ENCODE measurements at places on chromosomes 6 and 20.

DNA sequence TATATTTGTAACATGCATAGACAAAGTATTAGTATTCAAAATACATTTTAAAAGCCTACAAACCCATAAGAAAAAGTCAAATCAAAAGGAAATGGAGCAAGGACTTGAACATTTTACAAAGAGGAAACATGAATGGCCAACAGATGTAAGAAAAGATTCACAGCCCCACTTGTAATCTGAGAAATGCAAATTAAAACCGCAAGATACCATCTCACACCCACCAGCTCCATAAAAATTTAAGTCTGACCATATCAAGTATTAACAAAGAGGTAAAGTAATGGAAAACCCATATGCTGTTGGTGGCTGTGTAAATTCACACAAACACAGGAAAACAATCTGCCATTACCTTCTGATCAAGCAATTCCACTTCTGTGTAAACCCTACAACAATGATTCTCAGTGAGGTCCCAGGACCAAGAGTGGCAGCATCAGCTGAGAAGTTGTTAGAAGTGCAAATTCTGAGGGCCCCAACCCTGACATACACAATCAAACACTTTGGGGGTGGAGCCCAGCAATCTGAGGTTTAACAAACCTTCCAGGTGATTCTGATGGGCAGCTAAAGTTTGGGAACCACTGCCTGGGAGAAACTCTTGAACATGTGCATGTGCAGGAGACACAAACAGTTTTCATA lies 30.9 kb downstream of the BCL2L1 start:
- DNase-seq, result no peak

DNA sequence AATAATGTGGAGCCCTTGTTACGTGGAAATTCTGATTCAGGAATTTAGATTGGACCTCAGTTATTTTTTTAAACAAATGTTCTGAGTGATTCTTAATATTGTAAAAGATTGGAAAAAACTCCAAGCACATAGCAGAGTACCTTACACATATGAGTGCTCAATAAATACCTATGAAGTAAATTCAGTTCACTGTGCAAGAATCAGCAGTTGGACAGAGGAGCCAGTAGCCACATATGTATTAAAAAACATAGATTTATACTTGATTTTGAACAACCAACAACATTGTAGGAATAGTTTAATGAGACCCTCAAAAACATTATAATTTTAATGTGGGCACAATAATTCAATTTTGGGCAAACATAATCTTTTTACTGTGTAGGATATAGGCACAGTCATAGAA lies 109.3 kb upstream of the B3GAT2 start:
- DNase-seq, result no peak

GRCh38 chr6:69232911-69233448 lies 563.8 kb downstream of the LMBRD1 start:
- peak; percentile 74 for DNase-seq

GRCh38 chr6:152360034-152360433 lies 277.1 kb downstream of the SYNE1 start:
- no peak for DNase-seq

GRCh38 chr6:37648465-37649330 lies 49.0 kb downstream of the MDGA1 start:
- no peak for DNase-seq

DNA sequence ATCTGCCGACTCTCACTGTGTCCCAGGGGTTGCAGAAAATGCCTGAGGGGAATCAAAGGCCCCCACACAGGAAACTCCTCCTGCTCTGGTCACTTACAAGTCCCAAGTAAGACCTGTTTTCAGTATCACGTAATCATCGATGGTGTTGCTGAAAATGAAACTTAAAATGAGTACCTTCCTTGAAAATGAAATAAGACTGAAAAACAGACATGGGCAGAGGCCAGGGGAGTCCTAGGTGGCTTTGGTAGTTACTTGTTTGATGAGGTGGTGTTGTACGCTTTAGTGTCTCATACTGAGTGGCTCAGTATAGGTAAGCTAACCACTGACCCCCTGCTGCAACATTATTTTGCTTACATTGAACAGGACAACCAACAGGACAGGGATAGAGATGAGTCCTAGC lies 43.0 kb upstream of the SYNCRIP start:
- no peak for DNase-seq

- DNase-seq, result peak; percentile 26
These were observed 4.4 kb downstream of the PNRC1 start for GRCh38 chr6:89084954-89085353.

- no peak for DNase-seq
These were observed 307.2 kb downstream of the HIVEP2 start for GRCh38 chr6:142637624-142638351.

DNA sequence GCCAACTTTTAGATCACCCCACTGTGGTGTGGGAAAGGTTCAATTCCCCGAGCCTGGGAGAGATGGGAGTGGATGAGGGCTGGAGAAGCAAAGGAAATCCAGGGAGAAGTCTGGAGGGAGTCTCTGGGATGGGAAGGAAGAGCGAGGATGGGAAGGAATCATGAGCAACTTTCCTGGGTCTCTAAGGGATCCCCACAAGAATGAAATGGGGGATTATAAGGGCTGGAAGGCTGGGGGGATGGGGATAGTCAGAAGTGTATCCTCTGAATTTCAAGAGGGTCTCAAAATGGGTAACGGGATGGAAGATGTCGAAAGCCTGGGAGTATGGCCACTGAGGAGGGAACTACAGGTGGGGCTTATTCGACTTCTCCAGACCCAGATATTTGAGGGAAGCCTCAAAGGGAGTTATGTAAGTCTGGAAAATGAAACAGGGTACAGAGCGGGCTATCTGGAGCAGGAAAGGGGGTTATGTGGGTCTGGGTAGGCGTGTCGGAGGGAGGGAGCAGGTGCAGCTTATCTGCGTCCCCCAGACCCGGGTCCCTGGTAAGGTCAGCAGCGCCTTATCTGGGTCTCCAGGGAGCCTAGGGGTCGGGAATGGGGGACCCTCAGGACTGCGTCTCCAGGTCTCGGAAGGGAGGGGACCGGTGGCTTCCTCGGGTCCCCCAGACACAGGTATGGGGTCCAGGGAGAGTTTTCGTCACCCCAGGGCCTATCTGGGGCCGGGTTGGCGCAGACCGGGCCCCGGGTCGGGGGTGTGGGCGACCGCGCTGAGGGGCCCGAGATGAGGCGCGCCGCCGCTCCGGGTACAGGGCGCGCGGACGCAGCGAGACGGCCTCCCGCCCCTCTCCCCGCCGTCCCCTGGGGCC lies 550 bp downstream of the PLAGL2 start:
- no peak for DNase-seq

DNA sequence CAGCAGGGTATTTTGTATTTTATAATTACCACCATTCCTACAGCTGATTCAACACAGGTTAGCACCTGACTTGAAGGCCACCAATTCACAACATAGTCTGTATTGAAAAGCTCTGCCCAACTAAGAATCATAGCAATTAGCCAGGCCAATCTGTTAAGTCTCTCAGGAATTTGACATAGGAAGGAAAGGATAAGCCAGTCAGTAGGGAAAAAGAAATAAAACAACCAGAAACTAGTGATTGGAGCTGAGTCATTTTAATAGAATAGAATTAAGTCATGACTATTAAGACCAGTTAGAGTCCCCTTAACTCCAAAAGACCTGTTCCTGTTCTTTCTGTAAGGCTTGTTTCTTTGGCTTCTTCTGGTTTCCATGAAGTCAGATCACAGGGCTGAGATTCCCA lies 8.1 kb downstream of the RANBP9 start:
- no peak for DNase-seq

DNA sequence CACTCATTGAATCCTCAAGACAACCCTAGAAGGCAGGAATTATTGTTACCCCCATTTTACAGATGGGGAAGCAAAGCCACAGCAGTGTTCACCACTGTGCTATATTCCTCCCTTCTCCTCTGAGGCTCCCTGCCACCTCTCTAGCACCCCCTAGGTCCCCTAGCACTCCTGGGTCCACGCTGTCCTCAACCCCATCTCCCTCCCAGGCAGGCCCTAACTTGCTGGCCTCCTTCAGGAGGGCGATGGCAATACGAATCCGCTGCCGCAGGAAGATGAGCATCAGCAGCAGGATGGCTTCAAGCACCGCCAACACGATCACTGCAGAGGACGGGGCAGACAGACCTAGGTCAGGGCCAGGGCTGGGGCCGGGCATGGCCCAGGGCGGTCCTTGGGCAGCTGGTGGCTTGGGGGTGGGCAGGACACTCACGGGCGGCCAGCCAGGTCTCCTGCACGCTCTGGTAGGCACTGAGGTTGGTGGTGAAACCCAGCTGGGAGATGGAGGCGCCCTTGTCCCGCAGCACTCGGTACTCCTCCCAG lies 7.8 kb upstream of the NEU1 start:
- no peak for DNase-seq

Measured in choroid plexus epithelial cell (primary cell).